Body of pancreas (tissue), 4 donors: ENCODE measurements at places on chromosomes 6 and 20. TPM values are rescaled to one million over a fixed set of nuclear protein-coding genes. Genes with fewer than 3 reads are reported as not detected.

C20orf204 gene
- 3.0 TPM for total RNA-seq

RSPO4 gene
- not detected for total RNA-seq

ANKEF1 gene
- total RNA-seq = 6.2 TPM

BANF2 gene
- 4.0 TPM for total RNA-seq

PCK1 gene
- total RNA-seq = 33.3 TPM

DNA sequence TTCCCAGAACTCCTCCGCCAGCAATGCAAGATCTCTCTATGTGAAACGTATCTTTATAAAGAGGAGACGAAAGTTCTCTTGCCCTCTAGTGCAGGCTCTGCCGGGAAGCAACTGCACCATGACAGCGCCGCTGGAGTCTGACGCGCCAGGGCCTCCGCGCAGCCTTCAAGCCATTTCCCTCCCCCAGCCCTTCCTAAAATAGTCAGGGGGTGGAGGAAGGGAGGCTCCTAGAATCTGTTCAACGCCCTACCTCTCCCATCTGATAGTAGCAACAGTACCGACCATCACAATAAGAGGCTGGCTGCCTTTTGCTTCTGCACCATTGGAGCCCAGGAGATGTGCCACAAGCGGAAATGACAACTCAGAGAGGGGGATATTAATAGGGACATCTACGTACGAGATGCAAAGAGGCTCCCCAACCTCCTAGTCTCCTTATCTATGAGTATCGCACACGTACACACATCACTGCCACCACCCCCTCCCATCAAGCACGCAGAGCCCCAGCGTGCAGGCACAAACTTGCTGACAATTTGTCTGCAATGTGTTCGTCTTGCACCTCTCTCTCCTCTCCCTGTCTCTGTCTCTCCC lies 1.0 kb downstream of the SYNE1 start:
- H3K27ac ChIP-seq = peak overlapping the region; percentile 44
- H3K36me3 ChIP-seq = no peaks in the 10 kb centered on the region
- H3K27me3 ChIP-seq = peaks cover 8% of the 10 kb centered on the region

DNA sequence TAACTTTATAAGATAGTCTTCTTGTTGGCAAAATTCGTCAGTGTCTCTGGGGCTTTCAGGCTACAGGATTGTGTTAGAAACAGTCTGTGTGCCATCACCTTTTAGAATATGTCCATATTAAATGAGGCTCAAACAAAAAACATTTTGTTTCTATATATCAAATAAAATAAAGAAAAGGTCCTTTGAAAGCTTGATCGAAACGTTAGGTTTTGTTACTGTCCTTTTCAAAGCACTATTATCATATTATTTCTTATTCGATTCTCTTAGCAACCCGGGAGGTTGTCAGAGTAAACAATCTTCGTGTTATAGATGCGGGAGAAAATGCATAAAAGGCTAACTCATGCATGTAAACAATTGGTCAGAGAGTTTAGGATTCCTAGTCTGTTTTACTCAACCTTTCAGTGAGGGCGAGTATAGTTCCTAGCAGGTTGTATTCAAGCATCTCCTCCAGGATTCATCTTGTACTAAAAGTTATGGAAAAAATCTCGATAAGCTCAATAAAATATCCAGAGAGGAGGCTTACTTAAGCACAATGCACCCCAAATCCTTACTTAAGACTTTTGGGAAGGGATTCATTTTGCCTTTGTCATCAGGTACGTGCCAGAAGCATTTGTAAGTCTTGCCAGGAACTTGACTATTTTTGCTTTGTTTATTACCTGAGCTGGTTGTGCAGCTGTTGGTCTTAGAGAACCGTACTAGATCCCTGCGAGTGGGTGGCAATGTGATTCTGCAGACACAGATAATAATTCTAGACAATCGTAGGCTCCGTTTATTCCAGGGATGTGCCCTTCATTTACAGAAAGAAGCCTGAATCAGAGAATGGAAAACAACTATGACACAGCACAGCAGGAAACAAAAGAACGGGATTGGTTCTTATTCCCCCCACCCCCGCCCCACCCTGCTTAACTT lies 159.6 kb upstream of the ZNF217 start:
- H3K36me3 ChIP-seq = no peaks in the 10 kb centered on the region
- H3K27me3 ChIP-seq = no peaks in the 10 kb centered on the region
- no peak overlapping the region for H3K27ac ChIP-seq
- H3K4me1 ChIP-seq = peaks cover 16% of the 10 kb centered on the region
- no peak for DNase-seq

DNA sequence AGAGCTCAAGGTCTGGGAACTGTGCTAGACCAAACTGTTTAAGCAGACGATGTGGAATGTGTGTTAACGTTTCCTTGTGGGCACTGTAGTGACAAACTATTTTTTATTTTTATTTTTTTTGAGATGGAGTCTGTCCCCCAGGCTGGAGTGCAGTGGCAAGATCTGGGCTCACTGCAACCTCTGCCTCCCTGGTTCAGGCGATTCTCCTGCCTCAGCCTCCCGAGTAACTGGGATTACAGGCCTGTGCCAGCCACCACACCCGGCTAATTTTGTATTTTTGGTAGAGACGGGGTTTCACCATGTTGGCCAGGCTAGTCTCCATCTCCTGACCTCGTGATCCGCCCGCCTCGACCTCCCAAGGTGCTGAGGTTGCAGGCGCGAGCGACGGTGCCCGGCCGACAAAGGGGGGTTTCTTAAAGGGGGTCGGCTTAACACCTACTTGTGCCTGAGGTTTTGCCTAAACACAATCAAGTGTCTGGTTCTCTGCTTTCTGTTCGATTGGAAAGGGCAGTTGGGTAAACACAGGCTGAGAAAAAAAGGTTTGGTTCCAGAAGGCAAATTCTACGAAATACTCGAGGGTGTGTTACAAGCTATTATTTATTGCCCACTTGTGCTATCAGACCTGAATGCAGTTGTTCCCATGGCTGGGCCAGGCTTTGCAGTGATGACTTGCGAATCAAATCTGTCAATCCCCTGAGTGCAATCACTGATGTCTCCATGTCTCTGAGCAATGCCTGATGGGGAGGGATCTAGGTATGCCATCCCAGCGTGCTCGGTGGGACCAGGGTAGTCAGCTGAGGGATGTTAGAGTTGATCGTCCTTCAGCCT lies 1.3 kb downstream of the NOP56 start:
- H3K4me3 ChIP-seq = peak overlapping the region; percentile 93
- peaks cover 36% of the 10 kb centered on the region for H3K36me3 ChIP-seq
- H3K4me1 ChIP-seq = peaks cover 29% of the 10 kb centered on the region

DNA sequence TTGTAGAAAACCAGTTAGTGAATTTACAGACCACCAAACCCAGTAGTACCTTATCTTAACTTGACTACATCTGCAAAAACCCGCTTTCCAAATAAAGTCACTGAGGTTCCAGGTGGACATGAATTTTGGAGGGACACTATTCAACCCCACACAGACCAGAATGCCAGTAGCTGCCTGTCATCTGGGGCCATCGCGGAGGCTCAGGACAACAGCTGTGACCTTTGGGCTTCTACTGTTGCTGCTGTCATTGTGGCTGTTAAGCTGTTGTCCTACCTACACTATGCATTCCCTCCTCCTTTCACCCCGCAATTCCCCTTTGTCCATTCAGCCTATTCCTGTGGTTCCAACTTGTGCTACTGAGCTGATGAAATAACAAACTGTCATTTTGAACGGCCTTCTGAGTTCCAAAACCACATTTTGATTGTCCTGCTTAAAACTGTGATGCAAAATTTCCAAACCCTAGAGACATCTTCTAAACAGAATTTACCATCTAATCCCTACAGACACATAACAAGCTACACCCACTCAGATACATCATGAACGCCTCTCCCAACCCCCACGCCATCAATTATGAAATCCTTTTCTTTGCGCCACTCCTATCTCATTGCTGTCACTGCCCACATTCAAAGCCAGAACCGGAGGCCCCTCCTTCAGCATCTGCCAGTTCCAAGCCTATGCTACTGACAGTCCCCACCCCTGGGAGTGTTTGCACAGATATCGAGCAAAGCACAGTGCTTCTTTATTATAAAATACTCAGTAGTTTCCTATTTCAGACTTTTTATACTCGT lies 125.0 kb downstream of the C6orf118 start:
- DNase-seq = no peak
- no peaks in the 10 kb centered on the region for H3K4me1 ChIP-seq
- H3K4me3 ChIP-seq = no peak overlapping the region

DNA sequence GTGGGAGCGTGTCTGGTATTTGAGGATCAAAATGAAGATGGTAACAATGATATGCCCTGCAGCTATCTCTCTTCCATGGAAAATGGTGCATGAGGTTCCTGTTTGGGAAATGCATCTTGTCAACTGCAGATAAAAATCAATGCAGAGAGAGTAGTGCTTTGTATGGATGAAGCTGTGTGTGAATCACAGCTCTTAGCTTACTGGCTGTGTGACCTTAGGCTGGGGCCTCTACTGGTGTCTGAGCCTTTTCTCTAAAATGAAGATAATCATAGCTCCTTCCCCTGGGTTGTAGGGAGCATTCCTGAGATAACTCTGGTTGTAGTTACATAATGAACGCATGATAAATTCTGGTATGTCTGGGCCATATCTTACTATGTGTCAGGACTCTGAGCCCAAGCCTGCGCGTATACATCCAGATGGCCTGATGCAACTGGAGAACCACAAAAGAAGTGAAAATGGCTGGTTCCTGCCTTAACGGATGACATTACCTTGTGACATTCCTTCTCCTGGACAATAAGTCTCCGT lies 19.6 kb downstream of the ANGPT4 start:
- H3K36me3 ChIP-seq = no peaks in the 10 kb centered on the region
- no peak overlapping the region for H3K27ac ChIP-seq
- DNase-seq = no peak
- H3K4me3 ChIP-seq = no peak overlapping the region

- H3K36me3 ChIP-seq = no peaks in the 10 kb centered on the region
- H3K27me3 ChIP-seq = no peaks in the 10 kb centered on the region
- H3K4me1 ChIP-seq = no peaks in the 10 kb centered on the region
- DNase-seq = no peak
- no peak overlapping the region for H3K4me3 ChIP-seq
- no peak overlapping the region for H3K27ac ChIP-seq
Observed at GRCh38 chr6:22366214-22366613, 69.4 kb upstream of the PRL start.

GRCh38 chr20:49219924-49220831 lies 962 bp downstream of the DDX27 start:
- H3K27ac ChIP-seq = peak overlapping the region; percentile 73
- peaks cover 24% of the 10 kb centered on the region for H3K4me1 ChIP-seq
- H3K36me3 ChIP-seq = peaks cover 21% of the 10 kb centered on the region
- no peak for DNase-seq
- H3K4me3 ChIP-seq = peak overlapping the region; percentile 73

DNA sequence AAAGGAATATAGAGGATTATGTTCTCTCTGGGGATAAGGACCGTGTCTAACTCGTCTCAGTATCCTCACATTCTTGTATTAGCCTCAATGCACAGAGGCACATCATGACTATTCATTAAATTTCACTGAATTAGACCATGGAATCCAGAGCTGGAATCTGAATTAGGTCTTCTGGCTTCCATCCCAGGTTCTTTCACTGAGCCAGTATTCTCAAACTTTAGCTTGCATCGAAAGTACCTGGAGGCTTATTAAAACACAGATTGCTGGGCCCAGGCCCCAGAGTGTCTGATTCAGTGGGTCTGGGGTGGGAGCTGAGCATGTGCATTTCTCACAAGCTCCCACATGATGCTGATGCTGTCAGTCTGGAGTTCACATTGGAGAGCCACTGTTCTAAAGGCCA lies 142.0 kb downstream of the UST start:
- no peak for DNase-seq
- H3K27me3 ChIP-seq = no peaks in the 10 kb centered on the region
- H3K4me1 ChIP-seq = peaks cover 42% of the 10 kb centered on the region
- no peak overlapping the region for H3K4me3 ChIP-seq

GRCh38 chr6:106670236-106670635 lies 40.9 kb downstream of the QRSL1 start:
- no peaks in the 10 kb centered on the region for H3K36me3 ChIP-seq
- H3K4me3 ChIP-seq = no peak overlapping the region
- no peaks in the 10 kb centered on the region for H3K27me3 ChIP-seq
- no peaks in the 10 kb centered on the region for H3K4me1 ChIP-seq

DNA sequence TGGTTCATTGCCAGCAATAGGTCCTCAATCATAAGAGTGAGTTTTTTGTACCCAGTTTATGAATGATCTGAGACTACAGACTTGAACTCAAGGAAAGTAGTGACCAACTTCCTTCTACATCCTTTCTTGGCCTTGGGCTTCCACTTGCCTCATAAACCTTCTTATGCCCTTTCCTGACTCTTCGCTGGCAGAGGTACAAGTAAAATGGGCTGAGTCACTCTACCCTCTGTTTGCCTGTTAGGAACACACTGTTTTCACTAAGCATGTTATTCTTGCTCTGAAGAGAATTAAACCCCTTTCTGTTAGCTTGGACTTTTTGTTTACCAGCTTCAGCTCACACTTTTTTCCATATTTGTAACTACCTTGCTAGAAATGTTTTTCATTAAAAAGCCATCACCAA lies 74.4 kb downstream of the PKHD1 start:
- H3K4me3 ChIP-seq = no peak overlapping the region
- H3K4me1 ChIP-seq = peaks cover 8% of the 10 kb centered on the region
- H3K36me3 ChIP-seq = no peaks in the 10 kb centered on the region
- H3K27ac ChIP-seq = no peak overlapping the region

GRCh38 chr6:73746787-73747186 lies 50.8 kb downstream of the CD109 start:
- no peaks in the 10 kb centered on the region for H3K36me3 ChIP-seq
- H3K27ac ChIP-seq = no peak overlapping the region
- H3K4me3 ChIP-seq = no peak overlapping the region
- H3K4me1 ChIP-seq = no peaks in the 10 kb centered on the region
- no peak for DNase-seq

DNA sequence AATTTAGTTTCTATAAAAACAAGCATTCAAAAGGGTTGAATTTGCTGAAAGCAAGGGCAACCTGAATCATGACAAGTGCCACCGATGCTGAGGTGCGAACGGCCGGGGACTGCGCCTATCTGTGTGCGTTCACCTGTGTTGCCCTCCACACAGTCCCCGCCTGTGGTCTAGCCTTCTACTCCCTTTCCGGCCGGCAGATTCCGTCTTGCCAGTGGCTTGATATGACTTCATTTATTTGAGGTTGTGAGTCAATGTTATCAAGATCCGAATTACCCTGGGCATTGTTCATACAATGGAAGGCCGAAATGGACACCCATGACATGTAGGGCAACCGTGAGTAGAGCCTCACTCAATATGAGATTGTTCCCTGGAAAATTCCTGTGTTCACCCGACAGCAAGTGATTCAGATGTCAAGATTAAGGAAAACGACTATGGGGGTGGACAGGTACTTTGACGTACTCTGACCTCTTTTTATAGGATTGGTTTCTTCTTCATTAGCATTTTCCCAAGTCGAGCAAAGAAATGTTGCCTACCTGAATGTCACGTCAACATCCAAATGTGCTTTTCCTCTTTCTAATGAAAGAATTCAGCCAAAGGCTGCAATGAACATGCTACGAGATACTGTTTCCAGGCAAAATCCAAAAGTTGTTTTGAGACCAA lies 41.1 kb upstream of the NEDD9 start:
- H3K27me3 ChIP-seq = no peaks in the 10 kb centered on the region
- peaks cover 62% of the 10 kb centered on the region for H3K4me1 ChIP-seq
- H3K27ac ChIP-seq = no peak overlapping the region
- DNase-seq = no peak
- no peak overlapping the region for H3K4me3 ChIP-seq
